ENCODE measurements at places on chromosomes 5 and 9.

DNA sequence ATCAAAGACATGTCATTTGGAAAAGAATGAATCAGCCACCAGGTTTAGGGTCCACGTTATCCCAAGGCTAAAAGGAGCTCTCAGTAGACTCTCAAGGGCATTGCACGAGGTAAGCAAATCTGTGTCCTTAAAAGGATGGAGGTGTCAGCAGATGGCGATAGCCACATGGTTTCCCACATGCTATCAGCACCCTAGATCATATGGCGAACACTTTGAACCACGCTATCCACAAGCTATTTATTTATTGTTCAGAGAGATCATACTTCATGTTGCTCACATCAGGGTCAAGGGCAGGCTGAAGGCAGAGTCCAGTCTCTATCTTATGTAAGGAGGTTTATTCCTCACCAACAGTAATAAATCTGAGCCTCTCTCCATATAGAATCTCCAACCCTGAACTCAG, 43.7 kb downstream of the CDH6 start:
- no peak for DNase-seq

DNA sequence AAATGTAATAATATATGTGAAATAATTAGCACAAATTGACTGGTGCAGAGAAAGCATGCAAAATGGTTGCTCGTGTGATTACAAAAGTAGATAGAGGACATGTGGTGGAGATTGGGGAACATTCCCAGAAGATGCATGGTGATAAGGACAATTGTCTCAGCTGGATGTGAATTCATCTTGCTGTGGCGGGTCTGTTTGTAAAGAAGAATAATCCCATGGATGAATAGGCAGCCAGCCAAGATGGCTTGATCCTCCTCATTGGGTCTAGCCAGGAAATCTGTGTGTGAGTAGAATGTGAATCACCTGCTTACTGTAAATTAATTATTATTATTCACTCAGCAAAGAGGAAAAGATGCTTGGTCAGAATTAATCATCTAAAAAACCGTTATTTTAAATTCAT, 12.6 kb upstream of the DPYSL3 start:
- DNase-seq = no peak

- no peak for DNase-seq
Observed at GRCh38 chr5:174607916-174608315, 116.5 kb upstream of the MSX2 start.

GRCh38 chr5:36417221-36417620, 115.5 kb upstream of the RANBP3L start:
- no peak for DNase-seq

- no peak for DNase-seq
Observed at GRCh38 chr5:40204144-40204543, 475.6 kb upstream of the PTGER4 start.

DNA sequence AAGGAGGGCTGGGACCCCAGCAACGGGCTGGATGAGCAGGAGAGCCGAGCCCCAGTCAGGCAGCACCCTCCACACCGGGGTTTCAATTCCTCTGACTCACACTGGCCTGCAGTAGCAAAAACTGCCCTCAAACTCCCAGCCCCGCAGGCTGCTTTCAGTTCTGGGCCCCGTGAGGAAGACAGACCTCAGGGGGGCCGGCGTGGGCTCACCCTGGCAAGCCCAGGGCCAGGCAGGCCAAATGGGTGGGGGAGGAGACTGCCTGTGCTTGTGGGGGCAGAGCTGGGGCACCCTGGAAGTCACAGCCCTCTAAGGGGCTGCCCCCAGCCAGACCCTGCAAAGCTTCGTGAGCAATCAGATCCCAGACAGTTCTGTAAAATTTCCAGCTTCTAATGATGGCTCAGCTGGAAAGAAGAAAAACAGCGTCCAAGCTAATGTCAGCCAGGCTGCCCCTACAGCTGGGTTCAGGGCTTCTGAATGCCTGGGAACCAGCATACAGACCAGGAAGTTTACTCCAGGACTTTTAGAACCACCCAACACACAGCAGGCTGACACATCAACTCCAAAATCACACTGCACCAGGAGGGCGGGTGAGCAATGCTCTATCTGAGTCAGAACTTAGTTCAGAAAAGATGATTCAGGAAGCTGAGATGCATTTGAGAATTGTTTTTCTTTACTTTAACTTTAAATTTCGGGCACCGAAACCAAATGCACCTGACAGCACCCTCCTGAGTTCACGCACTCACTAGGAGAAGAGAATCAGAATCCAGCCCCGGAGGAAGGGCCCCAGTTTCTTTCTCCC, 34.7 kb downstream of the LPCAT1 start:
- no peak for DNase-seq

DNA sequence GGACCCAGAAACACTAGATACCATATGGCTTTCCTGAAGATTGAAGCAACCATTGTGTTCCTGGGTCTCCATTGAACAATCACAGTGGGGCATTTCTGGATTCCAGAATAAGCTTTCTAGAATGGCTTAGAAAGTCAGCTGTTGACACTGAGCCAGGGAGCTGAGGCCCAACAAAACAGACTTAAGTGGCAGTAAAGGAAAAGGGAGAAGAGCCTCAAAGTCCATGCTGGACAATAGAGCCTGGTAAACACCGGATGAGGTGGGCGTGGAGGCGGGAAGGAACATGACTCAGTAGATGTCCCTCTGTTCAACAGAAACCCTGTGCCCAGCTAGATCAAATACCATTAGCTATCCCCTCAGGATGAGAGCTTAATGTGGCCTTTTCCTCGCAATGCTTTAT, 14.8 kb downstream of the SPARC start:
- no peak for DNase-seq

- DNase-seq = no peak
Observed at GRCh38 chr5:179720222-179720621, 12.4 kb upstream of the MAML1 start.

GRCh38 chr9:134871697-134872340, 8.8 kb upstream of the FCN2 start:
- DNase-seq = no peak

DNA sequence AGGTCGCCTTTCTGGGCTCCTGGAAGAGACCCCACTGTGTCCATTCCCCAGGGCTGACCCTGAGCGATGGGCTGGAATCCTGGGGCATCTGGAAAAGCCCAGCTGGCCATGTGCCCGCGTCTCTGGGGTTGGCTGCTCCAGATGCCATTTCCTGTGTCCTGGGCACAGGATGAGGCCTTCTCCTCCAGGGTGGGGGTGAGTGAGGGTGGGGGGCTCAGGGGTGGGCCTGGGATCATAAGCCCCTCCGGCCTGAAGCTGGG, 30.7 kb downstream of the PAEP start:
- DNase-seq = no peak

DNA sequence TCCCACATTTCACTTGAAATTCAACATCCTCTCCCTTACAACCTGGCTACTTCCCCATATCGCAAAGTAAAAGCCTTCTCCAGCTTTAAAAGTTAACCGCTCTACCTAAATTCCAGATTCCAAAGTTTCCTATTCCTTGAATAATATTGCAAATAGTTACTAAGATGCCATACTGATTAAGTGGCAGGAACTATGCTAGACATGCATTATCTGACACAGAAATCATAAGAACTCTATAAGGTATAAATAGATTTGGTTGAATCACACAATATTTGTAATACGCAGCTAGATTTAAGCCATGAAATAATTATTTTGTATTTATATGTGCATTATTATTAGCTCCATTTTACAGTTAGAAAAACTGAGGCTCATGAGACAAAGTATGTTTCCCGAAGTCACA, 92.8 kb downstream of the NFIB start:
- DNase-seq = no peak

GRCh38 chr5:152271420-152271819, 133.7 kb downstream of the NMUR2 start:
- DNase-seq = no peak

- DNase-seq = no peak
Observed at GRCh38 chr5:151144922-151145321, 12.7 kb downstream of the ANXA6 start.

Data from NCI-H460 (cell line).